ENCODE measurements at places on chromosomes 2 and 18.
A peak's percentile ranks its signal among the peaks of the same experiment; 100 is the strongest.

GRCh38 chr2:84959095-84959565, 11.8 kb upstream of the KCMF1 start:
- DNase-seq: no peak

- peak; percentile 38 for DNase-seq
Measured at GRCh38 chr2:240989451-240990265, 8.8 kb upstream of the SNED1 start.

- no peak for DNase-seq
Measured at GRCh38 chr2:2699121-2699505, 368.0 kb upstream of the MYT1L start.

DNA sequence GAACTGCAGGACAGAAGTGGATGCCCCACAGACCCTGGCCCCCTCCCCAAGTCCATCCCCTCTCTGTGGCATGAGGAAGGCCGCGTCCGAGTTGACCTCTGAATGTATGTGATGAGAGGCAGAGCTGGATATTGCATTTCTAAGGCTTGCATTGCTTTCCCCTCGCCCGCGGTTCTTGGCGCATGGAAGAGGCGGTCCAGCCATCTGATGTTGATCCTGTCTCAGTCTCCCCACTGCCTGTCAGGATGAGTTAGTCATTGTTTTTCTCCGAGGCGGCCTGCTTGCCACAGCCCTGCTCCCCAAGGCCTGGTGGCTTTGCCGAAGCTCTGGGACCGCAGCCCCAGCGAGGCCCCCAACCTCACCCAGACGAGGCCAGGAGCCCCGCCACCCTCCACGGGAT, 88.6 kb downstream of the SMAD7 start:
- DNase-seq: no peak

DNA sequence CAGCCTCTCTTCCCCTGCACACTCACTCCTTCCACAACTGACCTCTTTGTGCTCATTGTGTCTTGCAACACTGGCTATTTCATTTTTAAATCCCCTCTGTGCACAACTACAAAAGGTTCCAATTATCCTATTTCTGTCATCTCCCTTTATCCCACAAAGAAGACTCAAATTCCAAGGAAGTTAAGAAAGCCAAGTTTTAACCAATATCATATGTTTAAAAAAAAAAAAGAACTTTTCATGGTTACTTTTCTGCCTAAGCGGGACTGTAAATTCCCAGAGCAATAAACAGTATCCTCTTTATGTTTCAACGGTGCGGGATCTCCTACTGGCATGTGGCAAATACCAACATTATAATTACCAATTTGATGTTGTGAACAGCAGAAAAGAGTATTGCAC, 83.8 kb downstream of the DOCK10 start:
- no peak for DNase-seq

DNA sequence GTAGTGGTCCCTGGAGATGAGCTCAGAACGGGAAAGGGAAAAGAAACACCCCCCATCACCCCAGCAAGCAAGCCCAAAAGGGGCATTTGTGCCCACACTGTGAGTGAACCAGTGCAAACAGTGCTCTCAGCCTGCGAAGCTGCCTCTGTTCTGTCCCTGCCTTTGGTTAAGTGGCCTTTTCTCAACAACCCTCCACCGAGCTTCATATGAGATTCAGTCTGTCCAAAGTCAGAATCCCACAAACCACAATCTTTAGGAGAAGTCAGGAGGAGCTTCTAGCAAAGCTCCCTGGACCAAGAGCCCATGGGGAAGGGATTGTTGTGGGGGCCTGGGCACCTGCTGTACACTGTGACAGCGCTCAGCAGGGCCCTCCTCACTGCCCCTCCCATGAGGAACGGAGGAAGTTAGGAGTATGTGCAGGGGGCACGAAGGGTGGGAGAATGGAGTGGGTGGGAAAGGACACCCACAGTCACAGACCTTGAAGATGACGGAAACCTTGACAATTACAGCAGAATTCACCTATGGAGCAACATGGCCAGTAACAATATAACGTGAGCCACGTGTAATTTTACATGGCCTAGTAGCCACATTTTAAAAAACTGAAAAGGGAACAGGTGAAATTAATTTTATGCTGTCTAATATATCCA, 119.5 kb downstream of the SMAD7 start:
- no peak for DNase-seq

DNA sequence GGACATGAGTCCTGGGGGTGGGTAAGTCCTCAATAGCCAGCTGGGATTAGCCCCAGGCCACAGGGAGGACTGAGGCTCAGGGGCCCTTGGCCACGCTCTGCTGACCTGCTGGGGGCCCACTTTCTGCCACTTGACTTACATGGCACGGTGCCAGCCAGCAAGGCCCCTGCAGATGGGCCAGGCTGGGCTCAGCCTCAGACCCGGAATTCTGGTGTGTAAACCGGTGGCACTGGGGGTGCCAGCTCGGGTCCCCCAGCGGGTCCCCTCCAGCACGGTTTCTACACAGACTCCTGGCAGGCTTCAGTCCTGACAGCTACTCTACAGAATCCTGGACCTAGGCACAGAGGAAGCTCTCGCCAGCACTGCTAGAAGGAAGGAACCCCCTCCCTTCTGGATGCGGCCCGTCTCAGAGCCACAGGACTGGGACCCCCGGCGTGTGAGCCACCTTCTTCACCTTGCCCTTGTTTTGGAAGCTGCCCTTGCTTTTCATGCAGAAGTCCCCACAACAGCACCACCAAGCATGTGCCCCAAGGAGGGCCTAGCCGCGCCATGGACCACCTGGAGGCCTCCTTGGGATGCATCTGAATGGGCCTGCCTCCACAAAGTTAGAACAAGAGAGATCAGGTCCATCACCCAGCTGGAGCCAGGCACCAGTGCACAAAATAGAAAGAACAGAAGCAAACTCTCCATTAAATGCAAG, 8.0 kb downstream of the HDAC4 start:
- no peak for DNase-seq

DNA sequence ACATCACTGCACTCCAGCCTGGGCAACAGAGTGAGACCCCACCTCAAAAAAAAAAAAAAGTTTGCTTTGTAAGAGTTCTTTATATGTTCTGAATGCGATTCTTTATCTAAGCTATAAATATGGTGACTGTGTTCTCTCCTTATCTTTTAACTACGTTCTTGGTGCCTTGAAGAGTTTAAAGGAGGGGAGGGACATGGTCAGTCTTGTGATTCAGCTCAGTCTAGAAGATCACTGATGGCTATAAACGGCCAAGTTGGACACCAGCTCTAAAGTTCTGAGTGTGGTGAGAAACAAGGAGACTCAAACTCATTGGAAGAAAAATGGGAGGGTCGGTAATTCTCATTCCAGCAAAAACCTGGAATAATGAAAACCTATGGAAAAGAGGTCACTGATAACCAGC, 128.4 kb upstream of the SEC11C start:
- DNase-seq: no peak

- no peak for DNase-seq
Measured at GRCh38 chr2:45046786-45047185, 37.5 kb upstream of the SIX2 start.

DNA sequence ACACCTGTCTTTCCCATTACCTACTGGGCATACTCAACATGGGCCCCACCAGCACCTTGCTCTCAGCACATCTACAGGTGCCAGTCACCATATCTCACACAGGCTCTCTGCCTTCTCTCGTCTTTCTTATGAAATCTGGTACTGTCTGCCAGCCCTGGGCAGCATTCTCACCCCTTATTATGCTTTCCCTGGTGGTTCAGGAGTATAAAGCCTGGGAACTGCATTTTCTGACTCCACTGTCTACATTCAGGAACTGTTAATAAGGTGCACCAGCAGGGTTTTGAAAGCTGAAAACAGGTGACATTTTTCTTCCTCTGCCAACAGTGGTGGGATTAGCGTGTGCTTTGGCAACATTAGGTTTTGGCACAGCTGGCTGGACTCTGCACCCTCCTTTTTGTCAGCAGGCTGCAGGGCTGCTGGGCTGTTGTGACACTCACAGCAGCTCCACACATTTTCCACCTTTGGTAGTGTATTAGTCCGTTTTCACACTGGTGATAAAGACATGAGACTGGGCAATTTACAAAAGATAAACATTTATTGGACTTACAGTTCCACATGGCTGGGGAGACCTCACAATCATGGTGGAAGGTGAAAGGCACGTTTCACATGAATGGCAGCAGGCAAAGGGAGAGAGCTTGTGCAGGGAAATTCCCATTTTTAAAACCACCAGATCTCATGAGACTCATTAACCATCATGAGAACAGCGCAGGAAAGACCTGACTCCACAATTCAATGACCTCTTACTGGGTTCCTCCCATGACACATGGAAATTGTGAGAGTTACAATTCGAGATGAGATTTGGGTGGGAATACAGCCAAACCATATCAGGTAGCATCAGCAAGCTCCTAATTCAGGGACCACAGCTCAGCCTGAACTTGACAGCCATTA, 343.1 kb upstream of the LYPD1 start:
- DNase-seq: no peak

GRCh38 chr2:105437708-105438103, 38.9 kb upstream of the FHL2 start:
- no peak for DNase-seq

Measured in H54 (cell line).